ENCODE measurements at places on chromosomes 11 and 22.

DNA sequence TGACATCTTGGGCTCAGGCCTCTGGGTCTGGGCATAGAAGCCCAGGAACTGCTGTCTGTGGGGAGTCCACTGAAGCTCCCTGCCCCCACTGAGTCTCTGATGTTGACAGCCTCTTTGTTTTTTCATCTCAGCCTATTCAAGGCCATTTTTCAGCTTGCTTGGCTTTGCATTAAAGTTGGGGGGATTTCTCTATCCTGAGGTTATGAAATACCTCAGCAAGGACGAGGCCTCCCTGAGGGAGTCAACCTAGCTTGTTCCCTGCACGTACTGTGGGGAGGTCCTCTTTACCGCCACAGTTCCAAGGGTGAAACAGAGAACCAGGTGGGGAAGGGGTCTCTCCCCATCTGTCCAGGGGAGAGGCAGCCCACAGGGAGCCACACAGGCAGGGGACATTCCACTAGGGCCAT, 8.4 kb downstream of the KCNQ1OT1 start:
- DNase-seq: no peak

DNA sequence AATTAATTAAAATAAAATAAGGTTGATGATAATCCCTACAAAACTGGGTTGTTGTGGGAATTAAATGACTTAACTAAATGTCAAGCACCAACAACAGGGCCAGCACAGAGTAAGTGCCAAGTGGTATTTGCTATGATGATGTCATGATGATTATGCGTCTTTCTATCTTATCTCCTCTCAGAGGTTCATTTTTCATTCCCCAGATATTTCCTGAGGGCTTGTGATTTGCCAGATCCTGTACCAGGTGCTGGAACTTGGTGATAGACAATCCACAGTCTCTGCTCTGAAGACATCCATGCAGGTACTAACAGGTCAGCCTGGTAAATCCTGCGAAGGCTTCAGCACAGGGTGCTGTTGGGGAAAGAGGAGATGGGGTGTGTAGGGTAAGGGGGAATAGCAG, 8.1 kb upstream of the MYH9 start:
- peak; percentile 64 for DNase-seq

DNA sequence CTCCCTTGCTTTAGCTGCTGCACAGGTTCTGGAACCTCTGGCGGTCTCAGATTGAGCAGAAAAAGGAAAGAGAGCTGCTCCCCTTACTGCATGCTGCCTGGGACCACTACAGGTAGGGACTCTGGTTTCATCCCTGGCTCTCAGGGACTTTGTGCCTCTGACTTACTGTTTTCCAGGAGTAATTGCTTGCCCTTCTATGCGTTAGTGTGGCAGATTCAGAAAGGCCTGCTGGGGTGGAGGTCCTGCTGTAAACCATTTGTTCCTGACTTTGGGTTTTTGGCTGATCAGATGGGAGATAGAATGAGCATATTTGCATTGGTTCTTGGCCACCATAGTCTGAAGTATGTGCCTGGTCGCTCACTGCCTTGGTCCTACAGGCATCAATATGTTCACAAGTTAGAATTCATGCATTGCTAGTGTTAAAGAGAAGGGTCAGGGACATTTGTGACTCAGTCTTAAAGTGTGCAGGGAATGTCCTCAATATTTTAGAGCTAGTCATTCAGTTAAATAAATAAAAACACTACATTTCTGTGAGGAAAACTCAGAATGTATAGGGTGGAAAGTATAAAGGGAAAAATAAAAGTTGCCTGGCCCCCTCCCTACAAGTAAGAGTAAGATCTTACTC, 78.0 kb downstream of the PISD start:
- DNase-seq: peak; percentile 50

GRCh38 chr11:77650123-77650522, 12.5 kb upstream of the CLNS1A start:
- no peak for DNase-seq
